ENCODE measurements at places on chromosomes 7 and 10. TPM values are rescaled to one million over a fixed set of nuclear protein-coding genes. Genes with fewer than 3 reads are reported as not detected.

MBLAC1 gene
- polyA plus RNA-seq = 1.3 TPM

SUMF2 gene
- 188 TPM for polyA plus RNA-seq

CRYGN gene
- not detected for polyA plus RNA-seq

PLAC9 gene
- polyA plus RNA-seq = 117 TPM

SLC13A1 gene
- polyA plus RNA-seq = not detected

ARHGEF5 gene
- polyA plus RNA-seq = 2.9 TPM

TMEM236 gene
- polyA plus RNA-seq = not detected

ASIC3 gene
- polyA plus RNA-seq = 0.26 TPM

LUC7L2 gene
- polyA plus RNA-seq = 44.3 TPM

All from GM23248 (cell line).